ENCODE measurements at places on chromosomes 4 and X.

DNA sequence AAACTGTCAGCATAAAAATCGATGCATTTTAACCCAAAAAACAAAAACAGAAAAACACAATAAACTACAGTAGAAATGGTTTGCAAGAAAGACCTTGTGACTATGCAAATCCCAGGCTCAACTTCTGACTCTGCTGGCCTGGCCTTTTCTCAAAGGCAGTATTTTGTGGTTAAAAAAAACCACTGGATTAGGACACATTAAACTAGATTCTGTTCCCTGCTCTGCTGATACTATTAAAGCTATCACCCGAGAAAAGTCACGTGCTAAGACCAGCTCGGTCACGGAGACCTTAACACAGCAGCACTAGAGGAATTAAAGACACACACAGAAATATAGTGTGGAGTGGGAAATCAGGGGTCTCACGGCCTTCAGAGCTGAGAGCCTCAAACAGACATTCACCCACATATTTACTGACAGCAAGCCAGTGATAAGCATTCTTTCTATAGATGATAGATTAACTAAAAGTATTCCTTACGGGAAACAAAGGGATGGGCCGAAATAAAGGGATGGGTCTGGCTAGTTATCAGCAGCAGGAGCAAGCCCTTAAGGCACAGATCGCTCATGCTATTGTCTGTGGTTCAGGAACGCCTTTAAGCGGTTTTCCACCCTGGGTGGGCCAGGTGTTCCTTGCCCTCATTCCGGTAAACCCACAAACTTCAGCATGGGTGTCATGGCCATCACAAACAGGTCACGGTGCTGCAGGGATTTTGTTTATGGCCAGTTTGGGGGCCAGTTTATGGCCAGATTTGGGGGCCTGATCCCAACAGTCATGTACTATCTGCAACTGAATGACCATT lies 16.1 kb downstream of the CBR4 start:
- no peak for DNase-seq

- no peak for DNase-seq
These were observed 942 bp upstream of the L1CAM start for GRCh38 chrX:153886915-153887314.

- no peak for DNase-seq
These were observed 36.8 kb downstream of the NSD2 start for GRCh38 chr4:1907848-1908525.

GRCh38 chr4:82213485-82214417 lies 160.0 kb downstream of the HNRNPD start:
- peak; percentile 45 for DNase-seq

DNA sequence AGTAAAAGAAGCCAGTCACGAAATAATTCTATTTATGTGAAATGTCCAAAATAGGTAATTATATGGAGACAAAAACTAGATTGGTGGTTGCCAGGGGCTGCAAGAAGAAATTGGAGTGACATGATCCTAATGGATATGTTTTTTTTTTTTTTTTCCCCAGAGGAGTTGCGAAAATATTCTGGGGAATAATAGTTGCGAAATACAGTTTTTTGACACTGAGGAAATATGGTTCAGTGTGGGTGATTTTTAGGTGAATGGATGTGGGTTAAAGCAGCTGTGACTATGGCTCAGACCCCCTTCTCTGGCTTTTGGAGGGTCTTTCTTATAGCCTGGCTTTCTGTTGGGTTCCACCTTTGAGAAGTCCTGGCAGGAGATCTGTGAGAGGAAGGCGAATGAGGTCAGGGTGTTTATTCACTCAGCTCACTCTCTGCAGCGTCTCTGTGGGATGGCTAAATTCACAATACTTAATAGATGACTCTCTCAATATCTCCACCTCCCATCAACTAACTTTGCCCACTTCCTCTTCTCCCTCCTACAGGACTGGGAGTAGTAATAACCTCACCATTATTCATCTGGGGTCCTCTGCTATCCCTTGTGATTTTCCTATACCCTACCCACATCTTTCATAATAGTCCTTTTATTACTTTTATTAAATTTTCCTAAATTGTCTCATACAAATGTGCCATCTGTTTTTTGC lies 15.3 kb upstream of the RAB9B start:
- no peak for DNase-seq

DNA sequence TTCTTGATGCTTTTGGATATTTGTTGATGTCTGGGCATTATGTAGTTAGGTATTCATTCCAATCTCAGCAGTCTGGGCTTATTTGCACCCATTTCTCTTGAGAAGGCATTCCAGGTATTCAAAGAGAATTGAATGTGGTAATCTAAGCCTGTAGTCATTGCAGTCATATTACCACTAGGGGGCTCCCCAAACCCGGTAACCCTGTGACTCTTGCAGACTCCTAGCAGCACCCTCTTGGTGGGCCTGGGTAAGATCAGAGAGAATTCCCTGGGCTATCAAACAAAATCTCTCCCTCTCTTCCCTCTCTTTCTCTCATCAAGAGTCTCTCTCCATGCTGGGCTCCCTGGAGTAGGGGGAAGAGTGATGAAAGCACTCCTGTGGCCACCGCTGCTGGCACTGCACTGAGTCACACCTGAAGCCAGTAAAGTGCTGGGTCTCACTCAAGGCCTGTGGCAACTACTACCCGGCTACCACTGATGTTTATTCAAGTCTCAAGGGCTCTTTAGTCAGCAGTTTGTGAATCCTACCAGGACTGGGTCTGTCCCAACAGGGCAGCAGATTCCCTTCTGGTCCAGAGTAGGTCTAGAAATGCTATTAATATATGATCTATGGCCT lies 187.7 kb upstream of the NUDT10 start:
- DNase-seq: peak; percentile 21

- no peak for DNase-seq
These were observed 442.9 kb upstream of the BOD1L1 start for GRCh38 chr4:14070289-14070880.

DNA sequence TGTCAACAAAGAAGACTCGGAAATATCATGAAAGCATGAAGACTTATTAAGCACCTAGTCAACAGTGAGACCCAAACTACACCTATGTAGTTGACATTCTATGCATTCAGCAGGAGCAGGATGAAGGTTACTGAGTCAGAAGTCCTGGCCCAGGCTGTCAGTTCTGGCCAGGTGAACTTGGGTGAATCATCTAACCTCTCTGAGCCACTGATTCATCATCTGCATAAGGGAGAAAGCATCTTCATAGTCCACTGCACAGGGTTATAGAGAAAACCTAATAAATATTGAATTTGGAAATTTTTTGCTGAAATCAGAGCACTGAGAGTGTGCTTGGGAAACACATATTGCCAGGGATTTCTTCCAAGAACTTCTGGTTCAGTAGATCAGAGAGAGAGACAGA lies 296.0 kb upstream of the SFRP2 start:
- no peak for DNase-seq

DNA sequence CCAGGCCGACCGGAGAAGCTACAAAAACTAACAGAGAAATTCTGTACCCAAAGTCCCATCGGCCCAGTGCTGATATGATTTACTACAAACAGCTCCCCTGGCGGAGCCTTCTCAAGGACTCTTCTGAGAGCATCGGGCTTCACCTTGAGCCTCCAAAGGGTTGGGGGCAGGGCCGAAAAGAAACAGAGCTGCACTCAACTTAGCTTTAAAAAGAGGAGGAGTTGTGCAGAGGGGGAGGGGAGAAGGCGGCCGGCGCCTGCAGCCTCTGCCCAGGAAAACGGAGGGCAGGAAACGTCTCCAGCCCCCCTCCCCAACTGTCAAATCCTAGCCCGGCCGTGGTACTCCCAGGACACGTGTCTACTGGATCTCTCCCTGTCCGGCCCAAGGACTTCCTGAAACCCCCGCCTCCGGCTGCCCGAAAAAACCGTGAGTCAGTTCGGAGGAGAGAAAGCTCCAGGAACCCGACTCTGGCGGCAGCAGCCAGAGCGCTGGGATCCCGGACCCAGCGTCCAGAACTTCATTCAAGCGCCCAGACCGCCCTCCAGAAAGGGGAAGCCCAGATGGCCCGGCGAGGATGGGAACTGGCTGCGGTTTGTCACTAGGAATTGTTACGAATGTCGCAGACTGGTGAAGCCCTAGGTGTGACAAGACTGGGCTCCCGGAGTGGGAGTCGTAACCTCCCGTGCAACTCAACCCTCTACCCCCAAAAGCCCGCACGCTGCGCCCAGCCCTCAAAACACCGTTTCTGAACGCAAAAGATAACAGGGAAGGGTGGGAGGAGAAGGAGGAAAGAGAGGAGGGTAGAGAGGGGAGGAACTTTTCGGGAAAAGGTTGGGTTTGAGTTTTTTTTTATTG lies 973 bp downstream of the ADAMTS3 start:
- DNase-seq: no peak

- no peak for DNase-seq
These were observed 38.7 kb downstream of the NHSL2 start for GRCh38 chrX:71949363-71949762.

DNA sequence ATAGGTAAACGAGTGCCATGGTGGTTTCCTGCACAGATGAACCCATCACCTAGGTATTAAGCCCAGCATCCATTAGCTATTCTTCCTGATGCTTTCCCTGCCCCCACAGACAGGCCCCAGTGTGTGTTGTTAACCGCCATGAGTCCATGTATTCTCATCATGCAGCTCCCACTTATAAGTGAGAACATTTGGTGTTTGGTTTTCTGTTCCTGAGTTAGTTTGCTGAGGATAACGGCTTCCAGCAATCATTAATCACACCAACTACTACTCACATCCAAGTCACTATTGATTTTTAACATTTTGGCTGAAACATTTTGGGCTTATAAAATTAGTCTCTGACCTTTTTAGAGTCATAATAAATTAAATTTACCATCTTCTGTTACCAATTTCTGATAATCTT lies 205.3 kb downstream of the SPOCK3 start:
- no peak for DNase-seq

DNA sequence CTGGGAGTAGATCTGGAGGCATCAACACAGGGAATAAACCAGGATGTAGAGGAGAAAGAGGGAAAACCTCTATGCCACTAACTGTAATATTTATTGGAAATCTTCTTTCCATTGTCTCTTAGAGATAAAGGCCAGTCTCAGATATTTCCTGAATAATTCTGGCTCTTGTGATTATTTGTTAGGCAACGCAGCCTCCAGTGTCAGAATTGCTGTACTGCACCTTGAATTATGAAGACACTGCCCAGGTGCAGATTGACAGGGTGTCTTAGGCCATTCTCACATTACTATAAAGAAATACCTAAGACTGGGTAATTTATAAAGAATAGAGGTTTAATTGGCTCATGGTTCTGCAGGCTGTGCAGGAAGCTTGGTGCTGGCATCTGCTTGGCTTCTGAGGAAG lies 100.7 kb upstream of the ZDHHC15 start:
- DNase-seq: no peak

- DNase-seq: peak; percentile 3
These were observed 23.9 kb downstream of the ACSL4 start for GRCh38 chrX:109709129-109709631.

DNA sequence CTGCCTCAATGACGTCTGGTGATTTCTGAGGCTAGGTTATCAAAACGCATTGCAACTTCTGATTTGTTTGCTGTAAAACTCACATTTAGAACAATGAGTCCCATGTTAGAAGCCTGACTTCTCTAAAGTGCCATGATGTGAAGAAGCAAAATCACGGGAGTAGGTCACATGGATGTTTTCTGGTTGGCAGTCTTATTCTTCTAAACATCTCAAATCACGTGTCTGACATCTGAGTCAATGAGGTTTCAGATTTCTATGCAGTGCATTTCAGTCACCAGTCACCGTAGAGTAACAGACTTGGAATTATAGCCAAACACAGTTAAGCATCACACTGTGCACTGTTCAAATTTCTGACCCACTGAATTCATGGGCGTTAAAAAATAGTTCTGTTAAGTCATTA lies 482.1 kb downstream of the TMA16 start:
- no peak for DNase-seq

DNA sequence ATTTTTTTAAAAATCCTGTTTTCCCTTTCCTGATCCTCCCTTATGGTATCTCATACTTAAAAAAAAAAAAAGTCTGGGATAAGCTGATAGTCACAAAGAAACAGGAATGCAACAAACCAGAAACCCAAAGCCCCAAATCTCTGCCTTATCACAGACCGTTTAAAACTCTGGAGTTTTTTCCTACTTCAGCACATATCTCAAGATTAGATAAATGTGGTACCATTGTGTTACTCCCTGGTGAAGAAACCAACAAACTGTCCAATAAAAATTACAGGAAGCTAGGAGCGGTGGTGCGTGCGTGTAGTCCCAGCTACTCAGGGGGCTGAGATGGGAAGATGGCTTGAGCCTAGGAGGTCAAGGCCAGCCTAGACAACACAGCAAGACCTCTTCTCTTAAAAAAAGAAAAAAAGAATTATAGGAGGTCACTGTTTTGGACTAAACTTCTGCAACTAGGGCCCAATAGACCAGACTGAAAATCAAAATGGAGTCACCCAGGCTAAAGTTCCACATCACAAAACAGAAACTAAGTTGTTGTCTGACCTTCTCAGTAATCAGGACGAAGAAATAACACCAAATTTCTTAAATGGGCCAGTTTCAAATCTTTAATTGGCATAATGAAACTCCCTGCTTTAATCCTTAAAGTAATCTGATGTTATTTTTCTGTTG lies 51.9 kb downstream of the RBM47 start:
- DNase-seq: no peak

- no peak for DNase-seq
These were observed 43.8 kb downstream of the GEMIN8 start for GRCh38 chrX:13985697-13986435.

DNA sequence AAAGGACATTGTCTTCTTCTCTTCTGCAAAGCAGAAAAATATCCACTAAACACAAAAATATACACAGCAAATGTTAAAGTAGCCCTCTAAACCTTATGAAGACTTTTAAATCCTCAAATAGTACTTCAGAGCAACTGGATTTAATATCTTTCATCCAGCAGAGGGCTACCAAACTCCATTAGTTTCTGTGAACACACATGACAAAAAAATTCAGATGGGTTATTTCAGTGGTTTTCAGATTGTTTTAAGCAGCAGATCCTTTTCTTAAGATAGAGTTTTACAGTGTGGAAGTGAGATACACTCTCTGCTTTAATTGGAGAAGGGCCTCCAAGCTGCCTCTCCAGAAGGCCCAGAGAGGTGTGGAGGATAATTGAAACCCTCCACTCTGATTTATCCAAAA lies 56.7 kb downstream of the ANK2 start:
- no peak for DNase-seq

GRCh38 chr4:152109531-152110509 lies 349.0 kb upstream of the GATB start:
- no peak for DNase-seq

- DNase-seq: no peak
These were observed 141.8 kb upstream of the EDNRA start for GRCh38 chr4:147339100-147339499.

DNA sequence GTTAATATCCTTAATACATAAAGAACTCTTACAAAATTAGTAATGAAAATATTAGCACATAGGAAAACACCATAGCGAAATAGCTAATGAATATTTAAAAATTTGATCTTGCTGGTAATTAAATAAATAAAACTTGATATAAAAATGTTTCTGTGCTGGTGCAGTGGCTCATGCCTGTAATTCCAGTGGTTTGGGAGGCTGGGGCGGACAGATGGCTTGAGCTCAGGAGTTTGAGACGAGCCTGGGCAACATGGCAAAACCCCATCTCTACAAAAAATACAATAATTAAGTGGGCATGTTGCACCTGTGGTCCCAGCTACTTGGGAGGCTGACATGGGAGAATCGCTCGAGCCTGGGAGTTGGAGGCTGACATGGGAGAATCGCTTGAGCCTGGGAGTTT lies 7.6 kb downstream of the FAM199X start:
- DNase-seq: no peak

- no peak for DNase-seq
These were observed 975.2 kb downstream of the STIM2 start for GRCh38 chr4:27835851-27836250.
